ENCODE measurements at places on chromosomes 3 and 15. TPM values are rescaled to one million over a fixed set of nuclear protein-coding genes. Genes with fewer than 3 reads are reported as not detected.

Gene C3orf38
- 25.8 TPM for total RNA-seq

Gene TTLL13
- total RNA-seq, result 0.73 TPM

Gene EIF4G1
- 432 TPM for total RNA-seq

Gene UBA7
- 85.6 TPM for total RNA-seq

Gene NCKIPSD
- 36.5 TPM for total RNA-seq

Gene ZNF80
- total RNA-seq, result 0.31 TPM

Gene ANKRD63
- not detected for total RNA-seq

Gene ACKR2
- 0.74 TPM for total RNA-seq

Gene NMB
- 7.8 TPM for total RNA-seq

Gene IRAK2
- total RNA-seq, result 7.3 TPM

Gene PPP2R3A
- 0.17 TPM for total RNA-seq

Gene ITIH1
- not detected for total RNA-seq

Gene GOLGA6B
- not detected for total RNA-seq

Gene PROK2
- 0.44 TPM for total RNA-seq

Gene SLC6A11
- total RNA-seq, result not detected

Gene GOLGA8T
- total RNA-seq, result not detected

Gene TMOD2
- 7.9 TPM for total RNA-seq

Gene CMTM8
- 13.0 TPM for total RNA-seq

Gene MYO5A
- total RNA-seq, result 37.8 TPM

Gene NDN
- total RNA-seq, result 1.3 TPM

Gene MST1R
- total RNA-seq, result 0.39 TPM

Gene ALPK3
- total RNA-seq, result 0.12 TPM

Gene MCF2L2
- 3.9 TPM for total RNA-seq

Gene CLSTN2
- total RNA-seq, result not detected

Gene KY
- not detected for total RNA-seq

Gene TGM5
- total RNA-seq, result not detected

Gene SPATA12
- total RNA-seq, result not detected

Gene CEP152
- 36.1 TPM for total RNA-seq

Gene FEZF2
- not detected for total RNA-seq

Gene DPPA2
- total RNA-seq, result not detected

Gene LRRC3B
- total RNA-seq, result not detected

Gene TLR9
- 0.59 TPM for total RNA-seq

Gene ZDHHC19
- 0.36 TPM for total RNA-seq

Gene IQCF5
- not detected for total RNA-seq

Gene STAB1
- total RNA-seq, result 0.14 TPM

Gene GMNC
- not detected for total RNA-seq

Gene RAP2B
- 13.0 TPM for total RNA-seq

Gene C2CD4A
- 2.6 TPM for total RNA-seq

Gene XYLB
- 4.9 TPM for total RNA-seq

Gene BFSP2
- not detected for total RNA-seq

Gene MEX3B
- 0.82 TPM for total RNA-seq

Gene GABRR3
- not detected for total RNA-seq

Gene ZNF770
- 38.5 TPM for total RNA-seq

Gene SCAANT1
- not detected for total RNA-seq
